H4 (cell line): ENCODE measurements at places on chromosomes 13 and 19.

- DNase-seq = no peak
Observed at GRCh38 chr13:102680842-102681740, 13.8 kb downstream of the METTL21C start.

GRCh38 chr19:4987256-4987655, 18.3 kb downstream of the KDM4B start:
- no peak for DNase-seq

- no peak for DNase-seq
Observed at GRCh38 chr19:32901504-32902161, 32.1 kb upstream of the SLC7A9 start.

DNA sequence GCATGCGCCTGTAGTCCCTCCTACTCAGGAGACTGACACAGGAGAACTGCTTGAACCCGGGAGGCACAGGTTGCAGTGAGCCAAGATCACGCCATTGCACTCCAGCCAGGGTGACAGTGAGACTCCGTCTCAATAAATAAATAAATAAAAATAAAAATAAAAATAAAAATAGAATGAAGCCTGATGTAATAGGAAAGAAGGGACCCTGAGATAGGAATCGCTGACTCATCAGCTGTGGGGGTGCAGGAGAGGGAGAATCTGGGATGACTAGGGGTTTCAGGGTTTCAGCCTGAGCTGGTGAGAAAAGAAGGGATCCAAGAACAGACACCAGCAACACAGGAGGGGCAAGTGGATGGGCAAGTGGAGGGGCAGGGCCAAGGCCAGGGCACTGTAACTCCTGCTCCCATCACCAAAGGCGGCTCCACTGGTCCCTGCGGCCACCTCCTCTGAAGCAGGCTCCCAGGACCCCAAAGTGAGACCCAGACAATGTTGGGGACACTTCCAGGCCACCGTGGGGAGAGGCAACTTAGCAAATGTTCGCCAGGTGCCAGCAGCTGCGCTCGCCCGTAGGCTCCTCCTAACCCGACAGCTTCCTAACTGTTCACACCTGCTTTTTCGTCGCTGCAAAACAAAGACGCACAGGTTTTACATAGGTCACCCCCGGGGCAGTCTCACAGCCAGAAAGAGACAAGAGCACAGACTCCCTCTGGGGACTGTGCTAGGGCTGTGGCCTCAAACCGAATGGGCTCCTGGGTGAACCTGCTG, 1.2 kb downstream of the HAUS8 start:
- DNase-seq = no peak

DNA sequence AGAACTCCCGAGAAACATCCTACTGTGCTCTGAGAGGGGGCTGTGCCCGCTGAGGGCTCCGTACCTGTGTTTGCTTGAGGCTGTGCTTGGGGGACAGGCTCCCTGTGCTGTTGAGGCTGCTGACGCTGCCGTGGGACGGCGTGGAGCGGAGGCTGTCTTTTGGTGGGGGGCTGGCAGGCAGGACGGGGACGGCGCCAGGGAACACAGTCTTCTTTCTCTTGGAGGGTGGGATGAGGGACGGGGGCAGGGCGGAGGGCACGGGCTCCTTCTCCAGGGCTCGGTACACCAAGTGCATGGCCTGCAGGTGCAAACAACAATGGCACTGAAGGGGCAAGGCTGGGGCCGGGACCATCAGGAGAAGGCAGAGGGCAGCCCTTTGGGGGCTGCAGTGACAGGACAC, 46.8 kb downstream of the EPS15L1 start:
- no peak for DNase-seq

- peak; percentile 71 for DNase-seq
Observed at GRCh38 chr13:38394777-38395496, 45.3 kb downstream of the UFM1 start.

DNA sequence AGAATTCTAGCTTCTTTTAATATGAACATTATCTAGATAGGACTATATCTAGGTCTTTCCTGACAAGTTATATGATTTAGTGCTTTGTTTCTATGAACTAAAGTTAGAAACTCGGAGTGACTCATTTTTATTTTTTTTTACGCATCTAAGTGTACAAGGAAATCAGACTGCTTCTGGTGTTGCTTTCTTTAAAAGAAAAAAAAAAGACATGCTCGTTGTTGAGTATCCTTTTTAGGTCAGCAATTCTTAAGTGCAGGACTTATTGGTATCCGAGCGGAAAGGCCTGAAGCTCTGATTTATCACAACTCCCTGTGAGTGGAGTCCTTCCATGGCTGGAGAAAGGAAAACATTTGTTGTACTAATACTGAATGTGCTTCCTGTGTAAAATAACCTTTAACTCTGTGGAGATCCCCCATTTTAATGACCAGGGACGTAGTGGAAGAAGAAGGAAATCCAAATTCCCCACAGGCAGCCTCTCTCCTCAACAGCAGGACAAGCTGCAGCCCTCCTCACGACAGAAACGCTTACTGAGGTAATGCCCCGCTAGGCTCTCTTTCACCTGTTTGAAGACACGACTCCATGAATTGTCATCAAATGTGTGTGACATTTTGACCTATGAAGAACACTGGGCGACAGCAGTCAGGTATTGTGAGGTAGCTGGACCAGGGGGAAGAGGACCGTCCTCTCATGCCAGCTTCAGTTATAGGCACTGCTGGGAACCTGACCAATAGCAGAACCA, 17.9 kb upstream of the POMP start:
- DNase-seq = no peak

DNA sequence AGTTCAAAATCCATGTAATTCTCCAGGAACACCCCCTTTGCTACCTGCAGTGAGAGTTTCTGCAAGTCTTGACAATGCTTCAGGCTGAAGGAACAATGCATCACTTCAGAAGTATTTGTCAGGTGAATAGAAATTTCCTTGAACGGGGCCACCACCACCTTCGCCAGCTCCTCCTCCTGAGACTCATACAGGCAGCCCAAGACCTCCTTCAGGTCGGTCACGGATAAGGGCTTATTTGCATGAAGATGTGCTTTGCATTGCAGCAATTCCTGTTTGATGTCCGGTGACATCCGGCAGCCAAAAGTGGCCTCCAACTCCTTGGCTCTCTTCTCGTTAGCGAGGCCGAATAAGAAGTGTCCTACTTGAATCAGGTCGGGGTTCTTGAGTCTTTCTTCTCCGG, 8.4 kb downstream of the NLRP7 start:
- no peak for DNase-seq

GRCh38 chr19:33394006-33394722, 20.7 kb downstream of the CEBPG start:
- DNase-seq = peak; percentile 54

DNA sequence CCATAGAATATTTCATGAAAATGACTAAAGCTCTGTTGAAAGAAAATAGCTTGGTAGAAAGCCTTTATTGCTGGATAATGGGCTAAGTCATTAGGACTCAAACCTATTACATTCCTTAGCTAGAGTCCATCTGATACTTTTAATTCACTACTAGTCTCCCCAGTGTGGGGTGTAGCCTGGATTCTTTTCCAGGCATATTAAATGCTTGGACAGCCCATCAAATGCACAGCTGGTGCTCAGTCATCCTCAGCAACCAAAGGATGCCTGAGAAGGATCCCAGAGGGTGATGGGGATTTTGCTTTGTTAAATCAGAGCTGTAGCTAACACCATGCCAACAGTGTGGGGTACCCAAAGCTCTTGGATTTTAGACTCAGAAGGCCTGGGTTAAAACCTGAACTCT, 153.5 kb downstream of the DLEU7 start:
- DNase-seq = no peak

- DNase-seq = no peak
Observed at GRCh38 chr13:49936968-49937273, 781 bp upstream of the SPRYD7 start.

- DNase-seq = no peak
Observed at GRCh38 chr19:43847884-43848283, 20.8 kb downstream of the ZNF283 start.

DNA sequence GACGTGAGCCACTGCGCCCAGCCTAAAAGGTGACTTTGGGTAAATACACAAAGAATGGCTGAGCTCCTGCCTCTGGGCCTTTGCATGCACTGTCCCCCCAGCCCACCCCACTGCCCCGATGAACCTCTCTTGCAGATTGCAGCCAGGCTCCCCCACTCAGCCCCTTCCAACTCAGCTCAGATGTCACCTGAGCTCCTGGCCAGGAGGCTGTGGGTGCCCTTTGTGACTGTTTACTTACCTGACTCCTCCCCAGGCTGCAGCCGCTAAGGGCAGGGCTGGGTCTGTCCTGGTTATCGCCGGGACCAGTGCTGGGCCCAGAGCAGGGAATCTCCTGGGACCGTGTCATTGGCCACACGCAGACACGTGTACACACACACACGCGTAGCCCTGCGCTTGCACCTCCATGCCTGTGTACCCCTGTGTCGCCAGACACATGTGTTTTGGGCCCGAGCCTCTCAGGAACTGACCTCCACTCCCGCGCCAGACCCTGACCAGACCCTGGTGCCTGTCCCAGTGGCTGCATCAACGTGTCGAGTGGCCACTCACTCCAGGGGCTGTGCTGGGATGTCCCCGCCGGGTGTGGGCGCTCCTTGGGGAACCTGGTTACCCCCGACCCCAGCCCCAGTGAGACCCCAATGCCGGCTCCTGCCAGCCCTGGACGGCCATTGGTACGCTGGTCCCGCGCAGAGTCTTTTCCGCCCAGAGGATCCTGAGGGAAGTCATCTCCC, 18.7 kb downstream of the EFNA2 start:
- no peak for DNase-seq

- no peak for DNase-seq
Observed at GRCh38 chr13:79512950-79513349, 32.0 kb downstream of the NDFIP2 start.

DNA sequence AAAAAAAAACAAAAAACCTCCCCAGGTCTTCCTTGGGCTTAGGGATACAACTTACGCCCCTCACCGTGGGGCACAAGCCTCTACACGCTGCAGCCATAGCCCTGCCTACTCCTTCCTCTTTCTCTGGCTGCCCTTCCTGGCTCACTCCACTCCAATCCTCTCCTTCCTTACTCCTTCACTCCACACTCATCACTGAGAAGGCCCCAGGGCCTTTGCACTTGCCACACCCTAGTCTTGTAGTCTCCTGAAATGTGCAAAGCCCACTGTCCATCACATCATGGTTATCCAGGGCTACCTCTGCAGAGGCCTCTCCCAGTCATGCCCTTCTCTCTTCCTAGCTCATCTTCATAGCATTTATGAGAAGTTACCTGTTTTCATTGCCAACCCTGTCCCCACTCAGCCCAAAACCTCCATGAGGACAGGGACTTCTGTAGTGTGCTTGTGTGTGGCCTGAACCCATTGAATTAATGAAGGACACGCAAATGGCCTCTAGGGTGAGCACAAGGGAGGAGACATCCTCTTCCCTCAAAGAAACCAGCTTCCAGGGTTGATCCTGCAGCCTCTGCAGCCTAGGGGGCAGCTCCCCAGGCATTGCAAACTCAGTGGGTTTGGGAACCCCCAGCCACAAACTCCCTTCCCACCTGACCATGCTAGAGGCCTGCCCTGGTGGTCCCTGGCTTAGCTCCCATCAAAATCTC, 7.9 kb upstream of the HSH2D start:
- DNase-seq = no peak

DNA sequence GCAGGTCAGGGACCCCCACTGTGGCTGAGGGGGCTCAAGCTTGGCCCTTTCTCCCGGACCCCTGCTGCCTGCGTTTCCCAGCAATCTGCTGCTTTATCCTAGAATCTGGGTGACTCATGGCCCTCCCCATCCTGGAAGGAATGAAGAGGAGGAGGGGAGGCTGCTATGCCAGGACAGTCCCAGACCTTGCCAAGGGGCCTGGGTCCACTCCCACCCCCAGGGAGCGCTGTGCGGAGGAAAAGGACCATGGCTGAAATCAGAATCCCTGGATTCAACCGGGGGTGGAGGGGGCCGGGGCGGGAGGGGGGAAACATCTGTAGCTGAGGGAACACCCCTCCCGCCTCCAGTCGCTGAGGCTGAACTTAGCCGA, 20.5 kb downstream of the ZNF114 start:
- peak; percentile 77 for DNase-seq

DNA sequence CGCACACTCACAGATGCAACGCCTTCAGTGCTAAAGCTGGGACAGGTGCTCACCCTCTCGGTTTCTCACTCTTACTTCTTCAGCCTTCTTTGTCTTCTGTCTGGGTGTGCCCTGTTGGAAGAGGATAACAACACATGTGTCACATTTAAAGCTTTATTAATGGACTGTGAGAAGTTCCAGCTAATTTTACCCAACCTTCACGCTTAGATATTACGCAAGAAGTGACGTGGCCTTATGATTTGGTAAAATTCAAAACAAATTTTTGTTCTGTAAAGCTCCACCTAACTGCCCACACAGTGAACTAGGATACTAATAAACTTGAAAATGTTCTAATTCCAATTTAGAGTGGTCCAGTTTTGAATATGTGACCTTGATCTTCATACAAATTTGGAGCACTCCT, 66.7 kb upstream of the LRCH1 start:
- DNase-seq = no peak

GRCh38 chr19:4061683-4062418, 4.8 kb downstream of the ZBTB7A start:
- no peak for DNase-seq

- no peak for DNase-seq
Observed at GRCh38 chr13:59445812-59446211, 717.9 kb downstream of the DIAPH3 start.

DNA sequence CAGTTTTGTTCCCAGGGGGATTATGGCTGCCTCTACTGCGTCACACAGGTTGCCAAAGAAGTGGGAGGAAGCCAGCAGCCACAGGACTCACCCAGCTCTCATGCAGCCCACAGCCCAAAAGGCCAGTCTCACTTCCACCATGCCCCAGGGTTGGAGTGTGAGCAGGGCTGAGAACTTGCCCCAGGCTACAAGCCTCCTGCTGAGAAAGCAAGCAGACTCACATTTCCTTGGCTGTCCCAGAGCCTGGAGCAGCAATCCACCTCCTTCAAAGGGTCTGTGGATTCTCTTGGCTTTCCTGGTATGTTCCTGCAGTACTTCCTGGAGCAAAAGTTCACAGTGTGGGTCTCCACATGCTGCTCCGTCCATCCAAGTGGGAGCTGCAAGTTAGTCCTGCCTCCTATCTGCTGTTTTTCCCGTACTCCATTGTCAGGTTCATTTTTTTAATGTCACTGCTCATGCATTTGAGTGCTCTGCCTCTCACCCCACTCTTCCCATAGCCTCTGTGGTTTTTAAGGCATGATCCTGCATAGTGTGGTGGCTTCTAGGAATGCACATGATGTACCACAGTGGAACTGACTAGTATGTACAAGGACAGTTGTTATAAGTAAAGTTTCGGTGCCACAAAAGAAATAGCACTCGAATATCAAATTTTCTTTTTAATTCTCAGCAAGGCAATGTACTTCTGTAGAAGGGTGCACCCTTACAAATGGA, 56.2 kb upstream of the ARHGEF7 start:
- peak; percentile 8 for DNase-seq

DNA sequence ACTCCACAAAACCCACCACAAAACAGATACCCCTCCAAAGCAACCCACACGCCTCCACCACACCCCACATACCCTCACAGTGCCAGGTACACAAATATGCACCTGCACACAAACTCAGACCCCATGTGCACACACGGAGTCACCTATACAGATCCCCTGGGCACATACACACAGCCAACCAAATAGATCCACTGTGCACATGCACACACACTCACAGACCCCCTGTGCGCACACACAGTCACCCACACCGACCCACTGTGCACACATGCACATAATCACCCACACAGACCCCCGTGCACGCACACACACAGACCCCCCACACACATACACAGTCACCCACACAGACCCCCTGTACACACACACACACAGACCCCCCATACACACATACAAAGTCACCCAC, 107.8 kb downstream of the HSPH1 start:
- no peak for DNase-seq

- DNase-seq = no peak
Observed at GRCh38 chr19:48632692-48633147, 4.5 kb downstream of the DBP start.
